ENCODE measurements at places on chromosomes 5 and 9.

DNA sequence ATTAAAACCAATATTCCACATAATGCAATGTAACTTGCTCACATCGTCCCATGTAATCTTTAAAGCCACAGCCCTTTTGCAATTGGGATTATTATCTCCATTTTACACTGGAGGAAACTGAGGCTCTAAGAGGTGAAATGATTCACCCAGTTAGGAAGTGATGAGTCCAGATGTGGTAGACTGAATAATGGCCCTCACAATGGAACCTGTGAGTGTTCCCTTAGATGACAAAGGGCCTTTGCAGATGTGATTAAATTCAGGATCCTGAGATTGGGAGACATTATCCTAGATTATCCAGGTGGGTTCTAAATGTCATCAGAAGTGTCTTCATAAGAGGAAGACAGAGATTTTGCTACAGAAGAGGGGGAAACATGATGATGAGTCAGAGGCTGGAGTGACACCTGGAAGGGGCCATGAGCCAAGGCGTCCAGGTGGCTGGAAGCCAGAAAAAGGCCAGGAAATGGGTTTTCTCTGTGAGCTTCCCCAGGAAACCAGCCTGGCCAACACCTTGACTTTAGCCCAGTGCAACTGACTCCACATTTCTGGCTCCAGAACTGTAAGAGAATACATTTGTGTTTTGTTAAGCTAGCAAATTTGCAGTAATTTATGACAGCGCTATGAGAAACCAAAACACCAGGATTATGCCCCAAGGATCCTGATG is 139.1 kb downstream of the KCNIP1 start:
- DNase-seq: peak; percentile 38

DNA sequence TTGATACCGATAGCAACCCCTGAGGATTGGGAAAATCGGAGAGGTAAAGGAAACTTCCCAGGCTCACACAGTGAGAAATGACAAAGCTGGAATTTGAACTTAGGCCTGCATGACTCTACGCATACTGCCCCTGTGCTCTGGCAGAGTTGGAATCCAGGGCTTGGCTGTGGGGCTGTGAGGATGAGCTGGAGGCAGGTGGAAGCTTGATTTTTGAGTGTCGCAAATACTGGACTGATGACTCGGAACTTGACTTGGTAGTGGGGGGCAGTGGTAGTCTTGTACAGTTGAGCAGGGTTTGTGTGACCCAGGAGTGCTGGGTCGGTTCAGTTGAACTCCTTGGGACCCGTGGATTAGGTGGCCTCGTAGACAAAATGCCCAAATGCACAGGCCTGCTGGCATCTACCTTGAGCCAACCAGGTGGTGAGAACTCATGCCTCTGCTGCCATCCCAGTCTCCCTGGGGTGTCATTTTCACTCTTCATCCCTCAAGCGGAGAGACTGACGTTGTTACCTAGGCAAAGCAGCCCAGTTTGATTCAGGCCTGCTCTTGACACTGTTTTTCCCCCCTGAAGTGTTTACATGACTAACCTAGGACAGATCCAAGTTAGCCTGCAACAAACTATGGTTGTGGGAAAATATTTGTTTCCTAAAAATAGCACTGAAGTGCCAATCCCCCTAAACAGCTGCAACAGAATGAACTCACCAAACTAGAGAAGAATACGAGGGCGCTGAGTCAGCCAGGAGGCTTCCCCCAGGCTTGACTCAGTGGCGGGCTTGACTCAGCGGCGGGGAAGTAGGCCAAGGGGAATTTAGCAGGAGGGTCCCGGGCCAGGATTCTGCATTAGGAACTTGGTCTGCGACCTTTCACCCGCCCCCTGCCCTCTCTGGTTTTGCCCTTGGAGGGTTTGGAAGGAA is 45.7 kb upstream of the ORM1 start:
- peak; percentile 62 for DNase-seq

- DNase-seq: no peak
Observed at GRCh38 chr9:133703591-133704399, 34.4 kb downstream of the SARDH start.

DNA sequence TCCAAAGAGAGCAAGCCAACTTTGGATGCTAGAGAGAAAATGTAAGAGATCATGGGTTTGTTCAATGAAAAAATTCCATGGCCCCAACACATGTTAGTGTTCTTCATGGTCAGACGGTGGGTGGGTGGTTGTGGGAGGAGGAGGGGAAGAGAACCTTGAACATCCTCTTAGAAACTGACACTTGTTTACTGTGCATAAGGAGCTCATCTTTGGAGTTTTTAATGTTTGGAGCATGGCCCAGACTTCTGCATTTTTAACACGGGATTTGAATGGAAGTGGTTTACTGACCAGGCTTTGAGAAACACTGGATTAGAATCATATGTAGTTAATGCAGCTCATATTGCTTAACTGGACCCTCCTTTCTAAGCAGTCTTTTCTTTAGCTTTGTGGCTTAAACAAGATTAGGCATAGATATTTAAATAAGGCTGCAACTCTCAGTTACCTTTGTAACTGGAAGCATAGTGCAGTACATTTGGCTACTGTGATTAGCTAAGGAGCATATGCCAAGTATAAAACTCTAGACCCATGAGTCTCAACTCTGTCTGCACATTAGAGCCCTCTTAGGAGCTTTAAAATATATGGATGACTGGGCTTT is 60.1 kb downstream of the FOCAD start:
- DNase-seq: no peak

GRCh38 chr5:55308254-55308836 is 556 bp downstream of the MTREX start:
- DNase-seq: no peak

DNA sequence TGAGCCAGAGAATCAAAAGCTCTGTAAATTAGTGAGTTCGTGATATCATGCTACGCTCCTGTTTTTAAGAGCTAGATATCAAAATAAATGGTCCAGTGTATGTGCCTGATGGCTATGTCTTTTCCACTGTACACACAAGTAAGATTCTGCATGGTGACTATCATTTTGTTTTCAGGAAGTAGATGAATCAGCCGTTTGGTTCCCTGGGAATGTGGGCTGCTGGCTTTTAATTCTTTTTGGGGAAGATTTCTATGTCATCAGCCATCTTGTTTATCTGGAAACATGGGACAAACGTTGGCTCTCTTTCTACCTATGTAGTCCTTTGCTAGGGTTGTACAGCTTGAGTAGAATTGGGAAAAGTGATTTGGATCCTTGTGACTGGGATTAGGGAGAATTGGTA is 126.7 kb downstream of the GRIA1 start:
- DNase-seq: no peak

DNA sequence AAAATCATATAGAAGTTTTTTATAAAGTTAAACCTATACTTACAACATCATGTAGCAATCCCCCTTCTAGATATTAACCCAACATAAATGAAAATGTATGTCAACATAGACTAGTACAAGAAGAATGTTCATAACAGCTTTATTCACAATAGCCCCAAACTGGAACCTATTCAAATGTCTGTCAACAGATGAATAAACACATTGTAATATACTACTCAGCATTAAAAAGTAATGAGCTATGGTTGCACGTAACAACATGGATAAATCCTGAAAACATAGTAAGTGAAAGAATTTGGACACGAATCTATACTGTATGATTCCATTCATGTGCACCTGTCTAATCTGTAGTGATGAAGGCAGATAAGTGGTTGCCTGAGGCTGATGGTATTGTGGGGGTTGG is 73.9 kb downstream of the CSNK1G3 start:
- no peak for DNase-seq

DNA sequence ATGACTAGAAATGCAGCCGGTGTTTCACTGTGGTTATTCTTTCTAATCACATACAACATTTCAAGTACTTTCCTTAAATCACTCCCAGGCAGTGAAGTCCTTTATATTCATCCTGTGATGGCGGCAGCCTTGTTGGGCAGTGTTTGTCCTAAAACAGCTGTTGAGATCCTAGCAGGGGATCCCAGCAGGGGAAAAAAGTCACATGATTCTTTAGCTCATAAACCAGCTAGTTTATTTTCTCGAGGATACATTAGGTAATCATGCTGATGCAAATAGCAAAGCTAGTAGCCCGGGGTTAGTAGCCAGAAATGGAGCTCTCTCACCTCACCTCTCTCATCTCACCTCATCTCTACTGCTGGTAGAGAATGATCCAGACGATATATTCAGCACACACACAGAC is 70.5 kb downstream of the FOXD1 start:
- DNase-seq: no peak

DNA sequence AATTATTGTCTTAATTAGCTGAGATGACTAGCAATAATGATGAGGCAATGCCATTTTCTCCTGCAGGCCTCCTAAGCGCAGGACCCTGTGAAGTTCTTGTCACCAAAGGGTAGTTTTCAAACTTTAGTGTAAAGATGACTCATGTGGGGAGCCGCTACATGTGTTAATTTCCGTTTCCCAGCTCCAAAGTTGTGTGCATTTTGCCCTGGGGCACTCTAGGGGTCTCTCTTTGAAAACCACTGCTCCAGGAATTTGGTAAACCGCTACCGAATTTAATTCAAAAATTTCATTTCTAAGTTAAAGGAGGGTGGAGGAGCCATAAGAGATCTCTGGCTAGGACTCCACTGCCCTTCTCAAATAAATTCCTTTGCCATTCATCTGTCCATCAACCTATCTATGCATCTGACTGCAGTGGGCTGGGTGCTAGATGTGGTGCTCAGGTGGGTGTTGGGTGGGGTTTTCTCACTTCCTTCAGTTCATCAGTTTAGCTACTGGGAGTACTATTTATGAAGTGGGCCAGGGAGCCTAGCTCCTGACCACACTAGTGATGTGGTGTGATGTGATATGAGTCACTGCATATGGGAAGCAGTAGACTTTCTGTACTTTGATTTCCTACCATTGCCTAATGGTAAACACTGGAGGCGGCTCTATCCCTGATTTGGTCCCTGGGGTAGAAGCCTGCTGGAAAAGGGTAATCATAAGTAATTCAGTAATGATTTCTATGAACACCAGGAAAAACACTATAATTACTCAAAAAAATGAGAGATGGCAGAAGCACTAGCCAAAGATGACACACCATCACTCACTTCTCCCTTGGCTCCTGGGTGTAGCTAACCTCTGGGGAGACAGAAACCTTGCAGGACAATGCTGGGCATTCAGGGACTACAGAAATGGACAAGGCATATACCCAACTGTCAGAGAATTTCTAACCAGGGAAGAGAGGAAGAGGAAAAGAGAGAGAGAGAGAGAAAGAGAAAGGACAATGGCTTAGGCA is 4.0 kb upstream of the ZSWIM6 start:
- no peak for DNase-seq

DNA sequence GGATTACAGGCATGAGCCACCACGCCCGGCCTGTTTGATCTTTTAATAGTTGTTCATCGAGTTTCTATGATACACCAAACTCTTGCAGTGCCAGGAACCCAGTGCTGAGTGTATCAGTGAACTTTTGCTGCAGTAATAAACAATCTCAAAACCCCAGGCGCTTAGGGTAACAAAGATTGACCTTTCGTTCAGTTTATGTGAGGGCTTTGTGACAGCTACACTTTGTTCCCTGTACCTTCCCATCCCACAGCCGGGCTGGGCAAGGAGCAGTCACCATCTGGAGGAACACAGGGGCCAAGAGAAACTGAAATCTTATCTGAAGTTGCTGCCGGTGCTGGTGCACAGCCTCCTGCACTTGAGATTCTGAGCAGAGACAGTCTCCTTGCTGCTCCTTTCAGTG is 17.2 kb upstream of the WNK2 start:
- DNase-seq: no peak

DNA sequence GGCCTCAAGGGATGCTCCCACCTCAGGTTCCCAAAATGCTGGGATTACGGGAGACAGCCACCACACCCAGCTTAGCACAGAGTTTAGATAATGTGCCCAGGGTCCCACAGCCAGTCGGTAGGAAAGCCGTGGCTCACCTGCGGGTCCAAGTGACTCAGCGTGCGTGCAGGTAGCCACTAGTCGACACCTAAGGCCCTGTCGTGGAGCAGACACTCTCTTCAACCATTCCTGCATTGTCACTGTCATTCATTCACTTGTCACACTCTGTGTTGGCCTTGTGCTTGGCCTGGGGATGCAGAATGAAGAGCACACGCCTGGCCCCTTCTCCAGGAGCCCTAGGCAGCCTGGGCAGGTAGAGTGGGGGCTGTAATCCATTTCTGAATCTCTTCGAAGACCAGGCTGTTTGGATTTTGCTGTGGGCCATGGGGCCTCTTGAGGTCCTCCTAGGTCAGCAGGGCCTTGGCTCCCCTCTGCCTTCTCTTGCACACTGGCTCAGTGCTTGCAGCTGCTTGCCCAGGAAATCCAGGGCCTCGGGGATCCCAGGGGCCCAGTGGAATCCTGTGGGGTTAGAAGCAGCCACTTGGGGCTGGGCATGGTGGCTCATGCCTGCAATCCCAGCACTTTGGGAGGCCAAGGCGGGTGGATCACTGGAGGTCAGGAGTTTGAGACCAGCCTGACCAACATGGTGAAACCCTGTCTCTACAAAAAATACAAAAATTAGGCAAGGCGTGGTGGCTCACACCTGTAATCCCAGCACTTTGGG is 6.1 kb upstream of the AIF1L start:
- DNase-seq: no peak

GRCh38 chr5:172276214-172276613 is 7.3 kb downstream of the UBTD2 start:
- no peak for DNase-seq

- no peak for DNase-seq
Observed at GRCh38 chr5:153122403-153122802, 368.1 kb upstream of the GRIA1 start.

- no peak for DNase-seq
Observed at GRCh38 chr5:114184006-114184405, 177.9 kb upstream of the KCNN2 start.

DNA sequence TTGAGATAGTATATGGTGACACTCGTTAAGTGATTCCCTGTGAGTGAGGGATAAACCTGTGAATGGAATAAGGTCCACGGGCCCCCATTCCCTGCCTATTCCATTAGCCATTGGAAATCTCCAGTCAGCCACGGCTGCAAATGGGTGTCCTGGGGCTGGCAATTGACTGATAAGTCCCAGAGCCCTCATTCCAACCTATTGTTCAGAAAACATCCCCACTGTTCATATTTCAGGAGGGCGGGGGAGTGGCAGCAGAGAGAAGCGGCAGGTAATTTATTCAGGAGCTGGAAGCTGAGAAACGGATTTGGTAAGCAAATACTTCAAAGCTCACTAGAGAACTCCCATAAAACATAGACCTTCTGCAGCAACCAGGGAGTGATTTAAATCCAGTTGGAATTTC is 42.0 kb downstream of the TMEM174 start:
- DNase-seq: no peak

- DNase-seq: peak; percentile 19
Observed at GRCh38 chr9:91157883-91158282, 203.8 kb downstream of the AUH start.

- no peak for DNase-seq
Observed at GRCh38 chr9:115015018-115015635, 84.7 kb upstream of the TNFSF8 start.
